ENCODE measurements at places on chromosomes 5 and 9.
A peak's percentile ranks its signal among the peaks of the same experiment; 100 is the strongest.

DNA sequence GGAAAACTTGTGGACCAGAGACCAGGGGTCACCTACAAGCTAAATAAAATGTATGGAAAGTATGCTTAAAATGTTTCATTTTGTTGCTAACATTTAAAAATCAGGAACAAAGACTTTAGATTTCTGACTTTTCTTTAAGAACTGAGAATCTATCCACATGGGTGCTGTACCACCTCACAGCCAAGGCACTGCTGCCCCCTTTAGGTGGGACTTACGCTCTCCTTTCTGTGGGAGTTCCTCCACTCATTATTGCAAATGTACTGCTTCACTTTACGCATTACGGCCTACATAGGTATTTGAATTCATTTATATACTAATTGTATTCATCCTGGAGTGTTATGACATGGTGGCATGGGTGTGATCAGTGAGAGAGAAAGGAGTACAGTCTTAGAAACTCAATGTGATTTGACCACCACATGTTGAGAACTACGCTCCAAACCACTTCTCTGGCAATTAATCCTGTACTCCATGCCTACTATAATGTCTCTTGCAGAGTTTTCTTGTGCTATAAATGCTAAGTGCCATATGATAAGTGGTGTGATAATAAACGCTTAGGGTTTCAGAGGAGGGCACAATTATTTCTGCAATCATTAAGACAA, 24.7 kb upstream of the CETN3 start:
- DNase-seq = no peak

DNA sequence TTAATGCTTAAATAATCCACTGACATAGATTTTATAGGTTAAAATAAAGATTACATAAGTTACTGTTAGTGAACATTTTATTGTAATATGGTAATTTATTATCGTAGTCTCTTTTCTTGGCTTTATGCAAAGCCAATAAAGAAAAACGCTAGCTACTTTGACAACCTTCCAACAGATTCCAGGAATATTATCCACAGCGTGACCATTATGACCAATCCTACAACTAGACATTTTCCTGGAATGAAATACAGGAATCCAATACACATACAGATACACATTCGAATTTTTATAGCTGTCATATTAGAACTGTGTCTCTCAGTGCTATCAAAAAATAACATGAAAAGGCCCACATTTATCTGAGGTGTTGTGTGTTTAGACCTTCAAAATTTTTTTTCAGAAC, 13.1 kb downstream of the RPS23 start:
- DNase-seq = no peak

GRCh38 chr5:14097998-14098471, 45.1 kb upstream of the TRIO start:
- no peak for DNase-seq

DNA sequence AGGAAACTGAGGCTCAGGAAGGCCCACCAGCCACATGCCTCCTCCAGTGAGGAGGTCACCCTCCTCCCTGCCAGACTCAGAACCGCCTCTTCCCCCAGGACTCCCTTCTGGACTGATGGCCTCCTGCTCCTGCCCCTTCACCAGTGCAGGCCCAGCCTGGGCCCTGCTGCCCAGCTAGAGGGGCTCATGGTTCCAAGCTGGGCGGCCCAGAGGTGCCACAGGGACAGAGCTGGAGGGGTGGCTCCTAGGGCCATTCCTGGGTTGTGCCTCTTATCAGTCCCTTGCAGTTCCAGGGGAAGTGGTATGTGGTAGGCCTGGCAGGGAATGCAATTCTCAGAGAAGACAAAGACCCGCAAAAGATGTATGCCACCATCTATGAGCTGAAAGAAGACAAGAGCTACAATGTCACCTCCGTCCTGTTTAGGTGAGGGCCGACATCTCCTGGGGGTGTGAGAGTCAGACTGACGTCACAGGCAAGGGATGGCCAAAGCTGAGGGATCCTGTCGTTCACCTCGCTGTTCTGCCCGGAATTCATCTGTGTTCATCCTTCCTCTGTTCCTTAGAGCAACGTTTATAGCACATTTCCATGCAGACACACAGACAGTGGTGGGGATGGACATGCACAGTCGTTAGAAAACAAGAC, 819 bp downstream of the LCN2 start:
- DNase-seq = no peak

DNA sequence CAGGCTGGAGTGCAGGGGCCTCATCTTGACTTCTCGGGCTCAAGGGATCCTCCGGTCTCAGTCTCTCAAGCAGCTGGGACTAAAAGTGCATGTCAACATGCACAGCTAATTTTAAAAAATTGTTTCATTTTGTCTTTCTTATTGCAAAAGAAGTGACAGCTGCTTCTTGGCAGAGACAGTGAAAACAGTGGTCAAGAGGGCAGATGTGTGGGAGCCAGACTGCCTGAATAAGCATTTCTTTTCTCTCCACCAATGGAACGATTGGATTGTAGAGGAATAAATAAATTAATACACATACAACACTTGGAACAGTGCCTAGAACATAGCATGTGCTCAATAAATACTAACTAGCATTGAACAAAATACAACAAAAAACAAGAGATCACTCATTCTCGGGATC, 27.4 kb upstream of the KIF4B start:
- no peak for DNase-seq

GRCh38 chr5:99646011-99646647, 717.3 kb upstream of the CHD1 start:
- no peak for DNase-seq

- DNase-seq = no peak
Observed at GRCh38 chr9:80509358-80509757, 937.6 kb downstream of the TLE4 start.

DNA sequence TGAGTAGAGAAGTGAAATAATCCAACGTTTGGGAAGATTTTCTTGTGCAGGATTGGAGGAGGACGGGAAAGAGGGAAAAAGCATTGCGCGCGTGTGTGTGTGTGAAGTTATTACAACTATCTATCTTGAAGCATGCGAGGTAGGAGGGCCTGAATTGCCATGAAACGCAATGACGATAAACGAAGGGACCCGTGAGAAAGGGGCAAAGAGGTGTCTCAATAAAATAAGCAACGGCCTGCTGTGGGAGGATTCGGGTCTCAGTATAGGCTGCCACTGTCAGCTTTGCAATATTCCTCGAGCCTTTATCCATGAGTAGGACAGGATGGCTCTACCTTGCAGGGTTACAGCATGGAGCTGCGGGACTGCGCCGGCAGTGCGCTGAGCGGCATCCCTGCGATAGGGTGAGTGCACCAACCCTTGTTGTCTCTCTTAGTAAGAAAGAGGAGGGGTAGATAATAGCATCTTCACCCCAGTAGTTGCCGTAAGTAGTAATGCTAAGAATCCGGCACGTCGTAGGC, 631 bp upstream of the RCL1 start:
- no peak for DNase-seq

DNA sequence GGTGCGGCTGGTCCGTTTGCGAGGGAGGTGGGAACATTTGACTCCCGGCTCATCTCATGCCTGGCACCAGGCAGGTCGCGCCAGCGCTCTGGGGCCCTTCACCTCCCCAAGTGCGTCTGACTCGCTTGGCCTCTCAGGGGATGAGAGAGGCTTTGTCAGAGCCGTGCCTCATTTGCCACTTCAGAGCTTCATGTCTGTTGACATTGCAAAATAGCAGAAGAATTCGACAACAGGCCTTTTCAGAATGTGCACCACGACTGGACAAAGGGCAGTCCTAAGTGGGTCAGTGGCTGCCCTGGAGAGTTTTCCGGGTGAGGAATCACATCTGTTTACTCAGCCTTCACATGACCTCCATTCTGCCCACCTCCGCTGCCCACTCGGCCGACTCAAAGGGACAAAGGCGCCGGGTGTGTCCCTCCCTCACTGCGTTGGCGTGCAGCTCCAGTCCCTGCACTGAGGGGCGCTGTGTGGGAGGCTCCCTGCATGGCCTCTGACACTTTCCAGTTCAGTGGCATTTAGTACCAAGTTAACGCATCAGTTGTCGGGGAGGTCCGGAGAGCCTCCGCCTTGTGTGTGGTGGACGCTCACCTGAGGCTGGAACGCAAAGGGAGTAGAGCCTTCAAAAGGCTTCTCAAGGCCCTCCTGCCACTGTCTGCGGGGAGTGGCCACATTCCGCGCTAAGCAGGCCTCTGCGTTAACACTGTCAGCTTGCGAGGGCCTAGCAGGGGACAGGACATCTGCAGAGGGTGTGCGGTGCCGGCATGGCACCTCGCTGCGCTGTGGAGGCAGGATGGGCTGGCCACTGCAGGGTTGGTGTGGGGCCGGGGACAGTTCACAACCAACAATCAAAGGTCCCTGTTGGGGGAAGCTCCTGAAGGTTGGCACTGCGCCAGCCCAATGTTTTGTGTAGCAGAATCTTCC, 171.5 kb downstream of the NXNL2 start:
- DNase-seq = no peak

- DNase-seq = peak; percentile 35
Observed at GRCh38 chr5:151671950-151672349, 14.8 kb downstream of the SPARC start.

DNA sequence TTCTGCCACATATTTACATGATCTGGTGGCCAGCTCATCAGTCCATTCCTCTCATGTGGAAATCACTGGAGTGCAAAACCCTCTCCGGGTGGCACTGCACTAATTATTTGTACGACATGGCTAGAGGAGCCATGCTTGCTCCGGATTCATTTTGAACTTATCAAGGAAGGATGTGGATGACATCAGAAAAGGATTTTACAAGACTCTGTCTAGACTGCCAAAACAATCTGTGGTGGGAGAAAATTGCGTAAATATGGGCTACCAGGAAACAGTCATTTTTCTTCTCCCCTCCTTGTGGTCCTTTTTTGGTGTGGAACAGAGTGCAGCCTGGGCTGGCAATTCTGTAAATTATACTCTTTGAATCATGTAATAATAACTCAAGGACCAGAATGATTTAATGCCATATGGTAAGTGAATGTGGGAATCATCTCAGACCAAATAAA, 123.4 kb upstream of the IFNE start:
- no peak for DNase-seq

GRCh38 chr5:158821331-158821730, 278.4 kb downstream of the EBF1 start:
- no peak for DNase-seq

DNA sequence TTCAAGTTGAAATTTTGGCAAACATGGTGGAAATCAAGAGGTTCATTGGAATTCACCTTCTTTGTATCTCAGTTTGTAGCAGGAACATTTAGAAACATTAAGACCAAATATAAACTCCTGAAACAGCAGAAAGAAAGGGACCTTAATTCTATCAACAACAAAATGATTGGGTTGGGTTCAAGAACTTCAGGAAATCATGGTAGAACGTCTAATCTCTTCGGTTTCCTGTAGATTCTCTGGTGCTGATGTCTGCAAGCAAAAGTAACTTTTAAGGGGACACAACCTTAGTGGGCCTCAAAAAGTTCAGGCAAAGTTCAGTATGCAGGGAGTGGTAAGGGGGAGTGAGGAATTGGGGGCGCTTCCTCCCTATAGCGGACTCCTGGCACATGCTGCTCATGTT, 3.4 kb downstream of the IL33 start:
- no peak for DNase-seq

GRCh38 chr5:142192286-142193113, 83.9 kb downstream of the NDFIP1 start:
- no peak for DNase-seq

GRCh38 chr5:144248015-144248414, 77.3 kb downstream of the KCTD16 start:
- DNase-seq = no peak

DNA sequence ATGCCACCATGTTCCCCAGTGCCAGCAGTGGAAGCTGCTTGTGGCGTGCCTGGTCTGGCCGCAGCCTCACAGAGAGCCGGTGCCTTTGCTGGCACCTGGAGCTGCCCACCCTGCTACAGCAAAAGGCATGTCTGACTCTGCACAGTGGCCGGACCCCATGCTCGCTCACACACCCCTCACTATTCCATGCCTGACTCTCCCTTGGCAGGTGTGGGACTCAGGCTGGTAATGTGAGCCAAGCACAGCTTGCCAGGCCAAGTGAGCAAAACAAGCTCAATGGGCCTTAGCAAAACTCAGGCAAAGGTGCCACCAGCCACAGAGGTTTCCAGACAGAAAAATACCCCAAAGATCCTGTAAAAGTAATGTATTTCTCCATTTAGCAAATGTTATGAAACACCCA, 15.5 kb downstream of the GNA14 start:
- no peak for DNase-seq

DNA sequence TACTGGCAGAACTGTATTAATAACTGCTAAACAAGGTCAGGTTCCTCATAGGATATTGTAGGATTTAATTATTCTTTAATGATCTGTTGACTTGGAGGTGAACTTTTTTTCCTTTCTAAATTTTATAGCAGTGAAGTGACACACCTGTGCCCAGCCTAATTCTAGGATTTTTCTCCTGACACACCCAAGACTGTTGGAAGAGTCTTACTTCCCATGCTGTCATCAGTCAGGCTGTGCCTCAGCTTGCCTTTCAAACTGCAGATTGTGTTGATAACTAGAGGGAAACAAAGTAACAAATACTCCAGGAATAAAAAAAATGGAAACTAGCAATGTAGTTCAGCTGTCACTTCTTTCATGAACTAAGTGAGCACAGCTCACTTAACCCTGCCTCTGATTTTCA, 22.0 kb downstream of the OTULIN start:
- DNase-seq = no peak

GRCh38 chr5:132437604-132438266, 52.8 kb downstream of the IRF1 start:
- peak; percentile 76 for DNase-seq

GRCh38 chr5:56466136-56466816, 233.1 kb upstream of the ANKRD55 start:
- no peak for DNase-seq

- DNase-seq = no peak
Observed at GRCh38 chr5:171849585-171850323, 64.1 kb downstream of the SMIM23 start.

DNA sequence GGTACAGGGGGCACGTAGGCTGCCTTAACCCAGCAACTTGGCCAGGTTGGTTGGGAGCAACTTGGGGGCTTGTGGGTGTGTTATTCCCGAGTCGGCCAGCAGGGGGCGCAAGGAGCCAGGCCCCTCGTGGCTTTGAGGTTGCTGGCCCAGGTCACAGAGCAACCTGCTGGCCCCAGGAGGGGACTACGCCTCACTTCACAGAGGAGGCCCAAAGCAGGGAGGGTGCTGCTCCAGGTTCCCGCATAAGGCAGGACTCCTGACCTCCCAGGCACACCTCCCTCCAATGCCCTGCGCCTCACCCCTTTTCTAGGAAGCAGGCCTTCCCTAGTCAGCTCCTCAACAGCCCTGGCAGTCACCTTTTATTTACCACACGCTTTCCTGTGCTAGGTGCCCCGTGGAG, 18.1 kb downstream of the KYAT1 start:
- DNase-seq = peak; percentile 65

DNA sequence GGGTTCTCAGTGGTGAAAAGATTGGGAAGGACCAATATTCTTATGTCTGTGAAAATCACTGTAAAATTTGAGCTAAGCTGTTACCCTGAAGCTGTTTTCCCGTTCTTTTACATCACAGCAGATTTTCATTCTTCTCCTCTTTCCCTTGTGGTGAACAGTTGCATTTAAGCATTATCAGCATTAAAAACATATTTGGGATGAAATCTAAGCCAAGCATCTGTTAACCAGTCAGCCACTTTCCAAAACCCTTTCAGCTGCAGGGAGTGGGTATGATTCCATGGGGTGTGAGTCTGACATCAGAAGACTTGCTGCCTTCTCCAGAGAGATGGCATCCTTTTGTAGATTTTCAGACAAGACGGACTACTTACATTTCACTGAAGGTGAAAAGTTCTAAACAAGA, 97.2 kb downstream of the TRIO start:
- DNase-seq = no peak

All from mucosa of gallbladder (tissue), 1 donor.